Epithelial cell of proximal tubule (primary cell): ENCODE measurements at places on chromosomes 5 and 9. TPM values are rescaled to one million over a fixed set of nuclear protein-coding genes. Genes with fewer than 3 reads are reported as not detected.

DNA sequence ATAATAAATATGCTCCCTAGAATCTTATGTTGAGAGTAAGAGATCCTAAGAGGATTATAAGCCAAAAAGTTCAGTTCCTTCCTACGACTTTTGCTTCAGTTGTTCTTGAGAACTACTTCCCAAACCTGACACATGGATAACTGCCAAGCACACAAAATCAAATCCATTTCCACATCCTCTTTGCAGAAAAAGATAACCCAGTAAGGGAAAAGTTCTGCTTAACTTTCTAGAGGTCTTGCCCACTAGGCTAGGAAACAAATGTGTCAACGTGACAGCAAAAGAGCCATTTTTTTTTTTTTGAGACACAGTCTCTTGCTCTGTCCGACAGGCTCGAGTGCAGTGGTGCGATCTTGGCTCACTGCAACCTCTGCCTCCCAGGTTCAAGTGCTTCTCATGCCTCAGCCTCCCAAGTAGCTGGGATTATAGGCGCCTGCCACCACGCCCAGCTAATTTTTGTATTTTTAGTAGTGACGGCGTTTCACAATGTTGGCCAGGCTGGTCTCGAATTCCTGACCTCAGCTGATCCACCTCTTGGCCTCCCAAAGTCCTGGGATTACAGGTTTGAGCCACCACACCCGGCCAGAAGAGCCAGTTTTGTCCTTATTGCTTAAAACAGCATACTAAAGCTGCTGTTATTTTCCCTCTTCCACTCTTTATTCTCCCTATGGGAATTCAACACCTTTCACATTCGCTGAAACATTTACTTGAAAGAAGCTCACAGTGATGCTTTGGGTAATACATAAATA lies 24.2 kb downstream of the CSNK1A1 start:
- no peak for DNase-seq

The PCDHB4 gene
- not detected in 2 replicates for total RNA-seq

DNA sequence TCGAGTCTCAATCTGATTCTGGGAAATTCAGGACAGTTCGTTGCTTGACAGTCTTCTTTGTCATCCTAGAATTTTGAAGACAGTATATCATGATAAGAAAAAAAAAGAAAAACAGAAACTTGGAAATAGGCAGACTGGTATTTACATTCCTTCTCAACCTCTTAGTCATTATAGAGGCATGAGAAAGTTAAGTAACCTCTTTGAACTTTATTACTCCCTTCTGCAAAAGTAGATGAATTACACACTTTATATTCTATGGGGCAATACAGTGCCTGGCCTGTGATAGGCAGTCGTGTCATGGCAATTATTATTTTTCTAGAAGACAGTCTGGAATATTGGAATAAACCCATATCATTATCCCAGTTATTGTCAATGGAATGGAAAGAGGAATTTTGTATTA lies 828.9 kb downstream of the TLR4 start:
- DNase-seq = no peak

GRCh38 chr9:135840107-135840506 lies 67.2 kb downstream of the CAMSAP1 start:
- DNase-seq = no peak

DNA sequence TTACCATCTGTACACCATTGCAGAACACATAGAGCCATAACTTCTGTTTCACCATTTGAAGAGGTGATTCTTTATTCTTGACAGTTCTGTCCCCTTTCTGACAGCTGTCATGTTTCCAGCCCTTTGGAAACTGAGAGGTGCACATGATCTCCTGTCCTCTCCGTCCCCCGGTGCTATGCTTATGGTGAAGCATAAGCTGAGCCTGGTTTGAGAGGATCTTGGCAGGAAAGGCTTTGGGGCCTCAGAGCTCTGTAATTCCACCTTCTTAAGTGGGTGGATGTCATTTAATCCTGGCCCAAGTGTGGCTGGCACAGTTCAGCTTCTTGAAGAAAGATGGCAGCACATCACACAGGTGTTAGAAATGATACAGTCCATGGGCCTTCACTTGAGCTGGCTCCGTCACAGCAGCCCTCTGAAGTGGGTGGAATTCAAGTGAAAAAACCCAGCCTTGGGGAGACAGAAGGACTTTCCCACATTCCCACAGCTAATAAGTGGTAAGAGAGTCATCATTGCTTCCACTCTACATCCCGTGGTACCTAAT lies 30.7 kb upstream of the GRPEL2 start:
- no peak for DNase-seq

DNA sequence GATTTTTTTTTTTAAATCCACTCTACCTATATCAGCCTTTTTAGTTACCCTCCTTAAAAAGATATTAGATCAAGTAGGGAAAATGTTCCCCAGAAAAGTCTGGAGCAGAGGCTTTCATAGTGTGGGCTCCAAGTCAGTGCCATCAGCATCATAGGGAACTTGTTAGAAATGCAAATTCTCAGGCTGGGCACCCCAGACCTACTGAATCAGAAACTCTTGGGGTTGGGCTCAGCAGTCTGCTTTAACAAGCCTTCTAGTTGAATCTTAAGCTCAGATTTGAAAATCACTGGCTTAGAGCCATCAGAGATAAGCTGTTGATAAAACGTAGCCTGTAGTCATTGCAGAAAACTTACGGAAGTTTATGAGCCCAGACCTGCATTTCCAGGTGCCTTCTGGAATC lies 140.1 kb downstream of the TMEM38B start:
- no peak for DNase-seq

DNA sequence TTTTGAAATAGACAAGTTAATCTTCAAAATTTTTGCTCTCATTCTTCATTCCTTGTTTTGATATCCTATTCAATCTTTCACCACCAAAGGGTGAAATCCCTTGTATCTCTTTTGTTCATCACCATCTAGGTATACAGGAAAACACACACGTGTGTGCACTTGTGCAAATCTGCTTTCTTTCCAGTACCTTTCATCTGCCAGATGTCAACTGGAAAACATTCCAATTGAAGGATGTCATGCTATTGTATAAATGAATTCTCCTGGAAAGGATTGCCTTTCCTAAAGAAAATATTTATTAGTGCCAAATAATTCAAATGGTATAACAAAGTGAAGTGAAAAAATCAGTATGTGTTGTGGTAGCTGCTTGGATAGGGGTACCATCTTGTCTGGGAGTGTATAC lies 123.7 kb downstream of the RANBP17 start:
- peak; percentile 1 for DNase-seq

The DNAI1 gene
- total RNA-seq = 0.06 TPM in 1 of 2 replicates, not detected in the other

DNA sequence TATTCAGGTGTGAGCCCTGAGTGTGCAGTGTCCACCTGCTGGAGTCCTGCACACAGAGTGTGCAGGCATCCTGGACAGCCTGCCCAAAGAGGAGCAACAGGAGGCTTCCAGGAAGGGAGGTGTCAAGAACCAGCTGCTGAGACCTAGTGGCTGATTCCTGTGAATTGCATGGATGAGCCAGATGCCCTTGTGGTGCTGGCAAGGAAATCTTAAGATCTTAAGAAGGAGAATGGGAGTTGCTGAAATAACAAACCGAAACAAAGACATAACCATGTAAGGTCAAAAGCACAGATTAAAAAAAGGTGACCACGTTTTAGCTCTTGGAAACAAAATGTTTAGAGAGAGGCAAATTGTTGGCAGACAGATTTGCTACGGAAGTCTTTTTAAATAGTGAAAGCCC lies 29.3 kb upstream of the RPS23 start:
- no peak for DNase-seq

The FOXD4L3 gene
- total RNA-seq = not detected in 2 replicates

- DNase-seq = no peak
Observed at GRCh38 chr5:939368-939767, 46.7 kb downstream of the TRIP13 start.

DNA sequence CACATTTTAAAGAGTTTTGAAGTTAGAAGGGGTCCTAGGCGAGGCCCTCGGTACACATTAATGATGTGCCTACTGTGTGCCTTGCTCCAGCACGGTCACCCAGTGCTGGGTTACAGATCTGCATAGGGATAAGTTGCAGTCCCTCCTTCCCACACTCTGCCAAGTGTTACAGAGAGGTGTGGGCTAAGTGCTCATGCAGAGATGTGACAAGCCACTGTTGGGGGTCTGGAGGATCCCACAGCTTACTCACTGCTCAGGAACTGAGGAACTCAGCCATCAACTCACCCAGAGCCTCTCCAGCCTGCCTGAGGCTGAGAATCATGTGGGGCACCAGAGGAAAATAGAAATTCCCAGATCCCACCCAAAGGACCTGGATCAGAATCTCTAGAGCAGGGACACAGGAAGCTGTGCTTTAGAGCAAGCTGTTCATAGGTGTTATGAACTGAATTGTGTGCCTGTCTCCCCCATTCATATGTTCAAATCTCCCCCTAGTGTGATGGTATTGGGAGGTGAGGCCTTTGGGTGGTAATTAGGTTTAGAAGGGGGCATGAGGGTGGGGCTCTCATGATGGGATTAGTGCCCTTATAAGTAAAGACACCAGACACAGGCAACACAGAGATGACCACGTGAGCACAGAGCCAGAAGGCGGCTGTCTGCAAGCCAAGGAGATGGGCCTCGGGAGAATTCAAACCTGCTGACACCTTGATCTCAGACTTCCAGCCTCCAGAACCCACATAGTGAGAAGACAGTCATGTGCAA lies 164.1 kb downstream of the HSD17B3 start:
- no peak for DNase-seq

The CARD9 gene
- 1.2 and 1.4 TPM in 2 replicates for total RNA-seq

- DNase-seq = no peak
Observed at GRCh38 chr5:111976705-111977435, 219.9 kb upstream of the NREP start.

DNA sequence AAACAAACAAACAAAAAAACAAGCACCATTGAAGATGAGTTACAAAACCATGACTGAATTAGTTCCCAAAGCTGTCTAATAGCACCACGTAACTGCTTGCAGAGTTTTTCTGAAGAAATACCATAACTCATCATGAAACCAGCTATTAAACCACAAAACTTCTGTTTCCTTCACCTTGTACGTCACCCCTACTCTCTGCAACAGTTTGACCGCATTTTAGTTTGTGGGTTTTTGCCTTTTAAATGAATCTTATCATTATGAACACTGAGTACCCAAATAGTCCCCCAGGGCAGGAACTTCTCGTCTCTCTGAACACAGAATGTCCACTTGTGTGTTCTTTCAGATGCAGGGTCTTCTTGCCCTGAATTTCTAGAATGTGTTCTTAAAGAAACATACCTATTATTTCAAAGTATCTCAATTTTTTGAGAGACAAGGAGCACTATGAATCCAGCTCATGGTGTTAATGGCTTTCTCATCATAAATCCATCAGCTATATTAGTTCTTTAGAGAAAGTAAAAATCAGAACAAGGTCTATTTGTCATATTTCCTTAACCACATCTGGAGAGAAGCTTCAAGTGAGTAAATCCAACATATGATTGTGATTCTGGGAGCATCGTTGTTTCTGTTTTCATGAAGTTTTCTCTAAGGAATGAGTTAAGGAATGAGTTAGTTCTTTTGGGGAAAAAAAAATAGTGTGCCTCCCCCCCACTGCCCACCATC lies 210.6 kb downstream of the AUH start:
- no peak for DNase-seq

The CCDC180 gene
- total RNA-seq = 0.29 and 0.75 TPM in 2 replicates

GRCh38 chr5:118679264-118679940 lies 308.9 kb downstream of the DTWD2 start:
- no peak for DNase-seq

DNA sequence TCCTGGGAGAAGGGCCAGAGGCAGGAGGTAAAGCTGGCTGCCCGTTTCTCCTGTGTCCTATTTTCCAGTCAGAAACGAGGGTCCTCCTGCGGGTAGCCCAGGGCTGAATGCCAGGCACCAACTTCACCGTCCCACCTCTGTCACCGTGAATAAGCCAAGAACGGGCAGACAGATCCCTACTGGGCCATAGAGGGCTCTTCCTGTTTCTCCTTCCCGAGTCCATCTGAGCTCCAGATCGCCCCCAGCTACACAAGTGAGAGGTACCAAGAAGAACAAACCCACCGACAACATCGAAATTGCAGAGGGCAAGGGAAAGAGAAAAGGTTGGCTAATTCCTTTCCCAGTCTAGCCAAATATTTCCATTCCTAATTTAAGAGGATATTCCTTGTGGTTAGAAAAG lies 93.7 kb downstream of the SPOCK1 start:
- no peak for DNase-seq

DNA sequence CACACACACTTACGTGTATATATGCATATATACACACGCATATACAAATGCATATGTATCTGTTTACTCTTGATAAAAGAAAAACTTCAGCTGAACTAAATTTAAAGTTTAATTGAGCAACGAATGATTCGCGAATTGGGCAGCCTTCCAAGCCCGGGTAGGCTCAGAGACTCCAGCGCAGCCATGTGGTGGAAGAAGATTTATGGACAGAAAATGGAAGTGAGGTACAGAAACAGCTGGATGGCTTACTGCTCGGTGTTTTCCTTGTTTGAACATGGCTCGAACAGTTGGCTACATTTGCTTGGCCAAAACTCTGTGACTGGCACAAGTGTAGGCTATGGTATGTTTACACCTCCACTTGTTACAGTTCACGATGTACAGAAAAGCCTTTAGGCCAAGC lies 239.3 kb upstream of the PRDM9 start:
- DNase-seq = no peak

- DNase-seq = no peak
Observed at GRCh38 chr9:123265833-123266232, 2.6 kb downstream of the STRBP start.

GRCh38 chr9:117787746-117788145 lies 83.5 kb downstream of the TLR4 start:
- DNase-seq = peak; percentile 15

DNA sequence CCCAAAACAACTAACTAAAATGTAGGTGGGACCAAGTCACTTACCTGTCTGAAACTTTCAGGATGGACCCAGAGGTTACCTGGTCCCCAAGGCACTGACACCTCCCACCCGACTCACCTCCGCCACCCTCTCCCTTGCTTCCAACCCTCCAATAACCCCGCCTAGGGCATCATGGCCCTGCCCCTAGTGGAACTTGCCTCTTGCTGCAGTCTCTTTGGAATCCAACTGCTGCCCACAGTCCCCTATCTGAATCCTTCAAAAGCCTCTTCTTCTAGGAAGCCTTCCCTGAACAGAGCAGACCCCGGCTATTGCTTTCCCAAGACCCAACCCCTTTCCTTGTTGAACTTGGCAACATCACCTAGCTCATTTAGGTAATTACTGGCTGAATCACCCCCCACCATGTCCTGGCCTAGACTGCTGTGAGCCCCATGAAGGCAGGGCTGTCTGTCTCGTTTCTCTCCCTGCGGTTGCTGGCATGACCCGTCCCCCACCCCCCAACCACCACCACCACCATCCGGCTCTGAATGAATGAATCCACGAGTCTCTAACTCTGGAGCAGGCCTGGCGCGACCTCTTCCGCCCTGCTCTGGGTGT lies 9.4 kb downstream of the CRB2 start:
- DNase-seq = no peak

- DNase-seq = no peak
Observed at GRCh38 chr5:179485845-179486575, 64.3 kb upstream of the RUFY1 start.

The PDCD1LG2 gene
- total RNA-seq = 2.7 and 12.4 TPM in 2 replicates

The FAM151B gene
- total RNA-seq = 0.06 and 0.51 TPM in 2 replicates

The LVRN gene
- total RNA-seq = 0.58 TPM in 1 of 2 replicates, not detected in the other

- no peak for DNase-seq
Observed at GRCh38 chr9:114117996-114118830, 19.1 kb upstream of the KIF12 start.

DNA sequence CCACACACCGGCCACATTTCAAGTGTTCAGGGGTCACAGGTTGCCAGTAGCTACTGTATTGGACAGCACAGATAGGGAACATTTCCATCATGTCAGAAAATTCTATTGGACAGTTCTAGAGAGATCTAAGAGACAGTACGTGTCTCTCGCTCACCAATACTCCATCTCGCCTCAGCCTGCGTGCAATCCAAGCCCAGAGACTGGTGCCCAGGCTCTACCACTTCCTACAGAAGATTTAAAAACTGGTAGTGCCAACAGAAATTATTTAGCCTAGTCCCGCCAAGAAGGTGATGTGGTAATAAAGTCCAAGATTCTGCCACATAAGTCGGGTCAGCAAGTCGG lies 390 bp upstream of the SNX2 start:
- no peak for DNase-seq
